NCI-H748 treated with DMSO at 0.1 percent for 48 hours (cell line): ENCODE measurements at places on chromosomes 6 and 20.
A peak's percentile ranks its signal among the peaks of the same experiment; 100 is the strongest.

DNA sequence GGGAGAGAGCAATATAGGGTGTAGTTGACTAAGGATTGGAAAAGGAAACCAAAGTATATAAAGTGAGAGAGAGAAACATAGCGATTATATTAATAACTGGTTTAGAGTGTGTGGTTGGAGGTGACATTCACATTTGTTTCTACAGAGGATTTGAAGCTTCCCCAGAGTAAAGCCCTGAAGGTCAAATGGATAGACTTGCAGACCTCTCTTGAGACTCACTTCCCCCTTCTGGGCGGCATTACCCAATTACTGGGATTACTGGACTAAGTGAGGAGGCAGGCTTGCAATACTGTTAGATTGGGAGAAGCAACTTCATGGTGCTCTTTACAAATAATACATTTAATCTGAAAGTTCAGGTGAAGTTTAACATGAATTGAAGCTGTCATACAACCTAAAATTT, 10.7 kb downstream of the FIG4 start:
- DNase-seq: no peak

GRCh38 chr6:53937461-53937860, 142.7 kb downstream of the LRRC1 start:
- DNase-seq: no peak

- DNase-seq: no peak
Observed at GRCh38 chr20:34164381-34164984, 52.4 kb upstream of the EIF2S2 start.

GRCh38 chr6:111818539-111819226, 54.6 kb downstream of the FYN start:
- no peak for DNase-seq

GRCh38 chr6:1024587-1024986, 287.3 kb upstream of the FOXQ1 start:
- DNase-seq: no peak

DNA sequence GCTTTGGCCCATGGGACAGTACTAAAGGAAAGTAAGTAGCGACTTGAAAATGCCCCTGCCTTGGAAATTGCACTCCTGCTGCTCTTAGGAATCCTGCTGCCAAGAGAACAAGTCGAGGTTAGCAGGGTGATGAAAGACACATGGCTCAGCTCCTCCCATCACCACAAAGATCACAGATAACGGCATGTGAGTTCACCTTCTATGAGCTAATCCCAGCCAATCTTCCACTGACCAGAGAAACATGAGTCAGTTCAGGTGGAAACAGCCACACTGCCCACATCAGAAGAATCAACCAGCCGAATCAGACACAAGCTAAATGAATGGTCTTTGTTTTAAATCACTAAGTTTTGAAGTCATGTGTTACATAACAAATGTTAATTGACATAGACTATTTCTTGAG, 106.3 kb downstream of the PRKN start:
- no peak for DNase-seq

DNA sequence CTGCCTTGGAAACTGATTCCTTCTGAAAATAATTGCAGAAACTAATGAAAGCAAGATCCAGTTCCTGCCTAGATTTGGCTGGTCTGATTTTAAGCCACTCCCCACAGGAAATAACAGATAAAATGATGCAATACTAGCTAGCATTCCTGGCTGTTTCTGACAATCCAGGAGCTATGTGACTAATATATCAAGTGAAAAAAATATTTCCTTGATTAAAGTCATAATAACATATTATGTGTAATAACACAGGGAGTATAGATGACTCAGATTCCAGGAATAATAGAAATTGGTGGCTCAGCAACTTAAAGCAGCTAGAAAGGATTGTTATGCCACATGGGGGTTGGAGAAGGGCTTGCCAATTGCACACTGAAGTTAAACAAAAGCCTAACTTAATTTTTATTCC, 182.7 kb upstream of the SALL4 start:
- no peak for DNase-seq

- no peak for DNase-seq
Observed at GRCh38 chr6:95917034-95917433, 98.7 kb upstream of the FUT9 start.

DNA sequence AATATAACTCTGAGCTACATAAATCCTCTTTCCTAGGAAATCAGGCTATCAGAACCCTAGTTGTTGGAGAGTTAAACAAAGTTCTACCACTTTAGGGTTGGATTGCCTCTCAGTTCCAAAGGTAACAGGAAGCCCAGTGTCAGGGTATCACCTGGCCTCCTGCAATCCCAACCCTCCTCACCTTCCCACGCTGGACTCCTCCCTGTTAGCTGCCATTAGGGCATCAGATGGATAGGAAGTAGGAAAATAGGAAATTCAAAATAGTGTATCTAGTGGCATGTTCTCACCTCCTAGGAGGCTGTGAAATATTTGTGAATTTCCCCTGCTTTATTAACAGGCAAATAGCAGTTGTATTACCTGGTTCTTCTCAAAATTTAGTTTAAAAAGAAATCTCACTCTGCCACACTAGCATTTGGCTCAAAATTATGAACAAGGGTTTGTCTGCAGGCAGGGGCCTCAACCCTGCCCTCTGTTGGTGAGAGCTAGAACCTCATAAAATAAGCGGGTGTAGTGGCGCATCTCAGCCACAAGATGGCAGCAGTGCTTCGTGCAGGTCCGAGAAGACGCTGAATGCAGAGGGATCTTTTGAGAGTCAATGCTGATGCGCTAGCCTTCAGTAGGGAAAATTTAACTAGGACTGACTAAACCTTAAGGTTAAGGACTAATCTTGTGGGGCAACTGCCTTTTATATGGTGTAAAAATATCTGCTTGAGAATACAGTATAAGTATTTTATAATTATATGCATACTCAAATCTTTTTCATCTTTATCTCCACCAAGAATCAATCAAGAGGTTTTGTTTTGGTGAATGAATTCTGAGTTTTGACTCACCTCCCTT, 209.8 kb upstream of the KCNQ5 start:
- peak; percentile 85 for DNase-seq

GRCh38 chr20:58700823-58701222, 8.2 kb downstream of the NPEPL1 start:
- no peak for DNase-seq

DNA sequence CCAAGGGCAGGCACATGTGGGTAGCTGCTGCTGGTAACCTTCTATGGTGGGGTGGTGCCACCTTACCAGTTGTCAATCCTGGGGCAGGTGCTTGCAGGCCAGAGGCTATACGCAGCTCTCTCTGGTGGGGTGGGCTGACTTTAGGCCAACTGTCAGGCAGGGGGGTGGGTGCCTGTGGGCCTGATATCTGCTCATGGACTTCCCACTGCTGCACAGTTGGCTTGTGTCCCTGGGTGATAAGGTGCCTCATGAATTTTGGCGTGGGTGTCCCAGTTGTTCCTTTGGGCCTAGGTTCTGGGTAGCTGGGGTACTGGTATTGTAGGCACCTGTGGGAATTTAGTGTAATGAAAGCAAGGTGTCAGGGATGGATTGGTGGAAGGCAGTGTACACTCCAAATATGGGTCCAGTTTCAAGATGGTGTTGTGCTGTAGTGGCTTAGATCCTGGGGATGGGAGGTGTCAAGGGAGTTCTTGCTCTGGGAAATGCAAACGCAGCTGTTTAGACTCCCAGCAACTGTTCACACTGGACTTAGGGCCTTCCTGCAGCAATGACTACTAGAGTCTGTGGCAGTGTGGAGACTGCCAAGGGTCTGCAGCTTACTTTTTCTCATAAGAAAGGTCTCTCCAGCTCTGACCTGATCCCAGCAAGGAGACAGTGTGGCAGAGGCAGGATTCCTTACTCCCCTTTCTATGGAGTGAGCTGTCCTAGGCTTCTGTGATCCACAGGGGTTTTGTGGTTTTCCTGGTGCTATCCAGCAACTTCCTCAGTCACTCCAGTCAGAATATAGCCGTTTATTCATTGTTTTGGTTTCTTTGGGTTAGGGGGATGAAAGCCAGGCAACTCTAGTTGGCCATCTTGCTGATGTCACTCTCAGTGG, 128.2 kb downstream of the CRYBG1 start:
- no peak for DNase-seq

DNA sequence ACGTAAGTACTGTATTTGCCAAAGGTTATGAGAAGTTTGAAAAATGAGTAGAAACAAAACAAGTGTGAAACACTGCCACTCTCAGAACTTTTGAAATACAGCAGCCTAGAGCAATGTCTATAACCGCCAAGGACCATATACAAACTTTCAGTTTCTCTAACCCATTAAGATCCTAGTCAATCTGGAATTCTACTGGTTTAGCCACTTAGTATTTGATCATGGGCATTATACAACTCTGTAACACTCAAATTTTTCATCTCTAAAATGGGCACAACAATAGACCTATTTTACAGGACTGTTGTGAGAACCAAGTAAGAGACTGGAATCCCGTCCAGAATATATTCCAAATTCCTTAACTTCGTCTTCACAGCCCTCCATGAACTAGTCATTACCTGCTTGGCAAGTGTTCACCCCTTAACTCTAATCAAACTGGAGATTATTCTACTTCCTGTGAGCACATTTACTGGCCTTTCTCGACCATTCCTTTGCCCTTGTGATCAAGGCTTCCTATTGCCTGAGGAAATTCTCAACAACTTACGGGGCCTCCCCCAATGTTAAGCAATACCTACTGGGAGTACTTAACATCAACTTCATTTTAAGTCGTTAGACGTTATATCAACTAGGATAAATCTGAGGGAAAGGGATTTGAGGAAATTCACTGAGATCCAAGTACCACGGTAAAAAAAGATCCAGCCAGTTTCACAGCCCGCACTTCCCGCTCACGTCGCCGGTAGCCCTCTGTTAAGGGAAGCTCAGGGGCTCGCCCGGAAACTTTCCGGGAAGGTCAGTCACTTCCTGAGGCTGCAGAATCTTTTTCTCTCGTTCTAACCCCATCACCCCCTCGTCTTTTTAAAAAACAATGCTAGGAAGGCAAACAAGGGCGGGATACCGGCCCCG, 1.1 kb downstream of the EIF2S2 start:
- no peak for DNase-seq

DNA sequence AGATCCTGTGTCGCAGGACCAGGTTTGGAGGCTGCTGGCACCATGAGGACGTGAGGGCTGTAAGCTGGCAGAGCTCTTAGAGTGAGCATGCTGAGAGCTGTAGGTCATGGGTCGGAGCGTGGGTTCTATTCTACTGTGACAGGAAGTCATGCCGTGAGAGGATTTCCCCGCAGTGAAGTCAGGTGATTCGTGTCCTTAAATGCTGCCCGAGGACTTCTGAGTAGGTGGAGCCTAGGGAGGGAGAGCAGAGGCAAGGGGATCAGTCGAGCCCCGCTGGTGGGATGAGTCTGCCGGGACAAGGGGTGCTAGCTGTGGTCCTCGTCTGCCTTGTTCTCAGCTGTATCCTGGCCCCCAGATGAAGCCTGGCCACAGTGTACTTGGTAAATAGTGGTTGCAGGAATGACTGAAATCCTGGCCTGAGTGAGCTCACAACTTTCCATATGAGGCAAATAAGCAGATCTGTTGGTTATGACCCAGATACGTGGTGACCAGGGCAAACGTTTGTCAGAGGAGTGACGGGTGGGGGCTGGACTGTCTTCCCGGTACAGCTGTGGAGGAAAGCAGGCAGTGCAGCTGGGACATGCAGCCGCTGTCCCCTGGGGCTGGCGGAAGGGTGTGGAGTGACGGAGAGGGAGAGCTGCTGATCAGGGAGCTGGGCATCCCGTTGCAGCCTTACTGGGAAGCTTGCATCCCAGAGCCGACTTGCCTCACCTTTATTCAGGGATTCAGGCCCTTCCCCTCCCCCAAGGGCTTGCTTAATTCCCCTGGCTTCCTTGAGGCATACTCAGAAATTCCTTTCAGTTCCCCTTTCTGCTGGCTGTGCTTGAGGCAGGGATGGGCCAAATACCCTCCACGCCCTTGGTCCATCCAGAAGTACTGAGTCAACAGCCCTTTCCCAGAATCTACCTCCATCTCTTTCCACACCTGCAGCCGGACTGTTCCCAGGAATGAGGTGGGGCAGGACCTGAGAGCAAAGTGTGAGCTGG, 250.9 kb upstream of the RREB1 start:
- DNase-seq: no peak

GRCh38 chr6:140046016-140046632, 671.7 kb upstream of the CITED2 start:
- DNase-seq: no peak

DNA sequence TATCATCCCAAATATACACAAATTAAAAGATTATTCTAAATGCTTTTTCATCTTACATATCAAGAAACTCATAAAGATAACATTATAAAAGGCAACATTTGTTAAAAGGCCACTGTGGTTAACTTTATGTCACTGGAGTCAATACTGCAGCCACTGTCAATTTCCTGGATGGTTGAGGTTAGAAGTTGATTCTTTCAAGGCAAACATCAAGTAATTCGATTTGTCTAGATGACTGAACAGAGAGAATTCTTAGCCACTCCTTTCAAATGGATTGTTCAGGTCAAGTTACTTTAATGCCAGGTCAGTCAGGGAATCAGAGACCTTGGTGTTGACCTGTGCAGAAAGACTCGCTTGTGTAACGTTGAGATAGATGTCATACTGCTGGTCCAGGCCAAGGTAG, 44.4 kb upstream of the SIM1 start:
- no peak for DNase-seq

GRCh38 chr6:45576648-45577624, 199.2 kb upstream of the SUPT3H start:
- DNase-seq: no peak

DNA sequence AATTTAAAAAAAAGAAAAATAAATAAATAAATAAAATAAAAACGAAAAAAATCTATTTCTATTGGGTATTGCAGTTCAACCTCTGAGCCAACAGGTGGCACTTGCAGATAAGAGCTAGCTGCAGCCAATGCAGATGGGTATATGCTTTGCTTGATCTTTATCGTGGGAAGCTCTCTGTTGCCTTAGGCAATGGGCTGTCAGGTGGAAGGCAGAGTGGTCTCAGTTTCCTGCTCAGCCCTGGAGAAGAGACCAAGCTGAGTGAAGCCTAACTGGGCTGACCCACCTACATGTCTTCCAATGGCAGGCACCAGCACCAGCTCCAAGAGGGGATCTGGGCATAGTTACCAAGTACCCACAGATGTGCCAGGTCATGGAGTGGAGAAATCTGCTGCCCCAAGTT, 95.0 kb downstream of the AK9 start:
- DNase-seq: peak; percentile 37

DNA sequence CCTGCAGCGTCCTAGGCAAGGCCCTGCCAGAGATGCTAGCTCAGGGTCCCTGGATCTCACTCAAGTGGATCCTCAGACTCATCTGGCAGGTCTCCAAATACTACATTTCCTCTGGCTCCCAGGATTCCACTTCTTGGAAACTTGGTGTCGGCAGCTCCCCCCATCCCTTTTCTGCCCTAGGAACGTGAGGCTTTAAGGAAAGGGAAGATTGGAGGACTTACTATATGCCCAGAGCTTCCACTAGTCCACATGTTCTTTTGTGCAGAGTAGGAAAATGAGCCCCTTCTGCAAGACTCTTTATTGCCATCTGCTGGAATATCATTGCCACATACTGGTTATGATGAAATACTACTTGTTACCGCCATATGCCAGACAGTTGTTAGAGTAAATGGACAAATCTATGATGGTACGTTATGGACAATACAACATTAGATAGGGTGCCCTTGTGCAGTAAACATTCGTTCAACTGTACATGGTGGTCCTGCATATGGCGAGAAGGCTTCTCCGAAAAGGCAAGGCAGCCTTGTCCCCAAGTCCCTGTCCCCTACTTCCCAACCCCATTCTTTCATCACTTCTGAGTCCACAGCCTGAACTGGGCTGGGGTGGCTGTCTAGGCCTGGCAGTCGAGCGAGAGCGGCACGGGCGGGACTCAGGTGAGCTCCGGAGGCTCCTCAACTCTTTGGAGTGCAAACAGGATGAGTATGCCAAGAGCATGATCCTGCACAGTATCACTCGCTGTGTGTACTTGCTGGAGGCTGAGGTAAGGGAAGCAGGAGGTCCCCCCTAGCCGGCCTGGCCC, 780 bp downstream of the ARMC12 start:
- peak; percentile 74 for DNase-seq
